ENCODE measurements at places on chromosomes 5 and 9. TPM values are rescaled to one million over a fixed set of nuclear protein-coding genes. Genes with fewer than 3 reads are reported as not detected.

DNA sequence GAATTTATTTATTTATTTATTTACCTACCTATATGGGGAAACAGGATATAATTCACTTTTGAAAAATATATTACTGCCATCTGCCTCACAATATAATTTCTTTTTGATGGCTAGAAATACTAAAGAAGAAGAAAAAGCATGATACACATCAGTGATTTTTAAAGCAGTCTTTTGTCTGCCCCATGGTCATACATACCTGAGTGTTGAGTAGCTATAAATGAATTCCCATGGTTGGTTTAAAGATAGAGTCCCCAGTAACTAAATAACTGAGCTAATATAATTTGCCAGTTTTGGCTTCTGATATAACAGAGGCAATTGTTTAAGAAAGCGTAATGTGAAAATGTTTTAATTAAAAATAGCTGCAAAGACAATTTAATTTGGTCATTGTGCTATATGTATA, 447.8 kb downstream of the PDE4D start:
- DNase-seq, result no peak

GRCh38 chr9:119289740-119290433, 79.3 kb downstream of the BRINP1 start:
- DNase-seq, result peak; percentile 68

DNA sequence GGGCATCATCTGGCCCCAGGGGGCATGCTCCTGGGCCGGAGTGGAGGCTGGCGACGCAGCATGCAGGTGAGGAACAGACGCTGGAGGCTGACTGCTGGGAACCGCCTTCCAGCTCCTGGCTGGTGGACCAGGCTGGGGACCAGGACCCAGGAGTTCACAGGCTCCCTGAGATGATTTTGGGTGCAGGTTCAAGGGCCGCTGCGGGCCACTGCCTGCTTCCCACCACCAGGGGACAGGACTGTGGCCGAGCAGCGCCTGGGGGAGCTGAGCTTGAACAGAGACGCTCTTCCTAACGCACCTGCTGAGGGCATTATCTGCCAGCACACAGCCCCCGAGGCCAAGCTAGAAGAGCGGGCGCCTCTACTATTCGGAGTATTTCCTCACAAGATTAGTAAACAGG, 132.1 kb upstream of the RAPGEF1 start:
- no peak for DNase-seq

- DNase-seq, result no peak
Observed at GRCh38 chr5:91297994-91298393, 85.1 kb downstream of the ARRDC3 start.

The KIF12 gene
- not detected for polyA plus RNA-seq

DNA sequence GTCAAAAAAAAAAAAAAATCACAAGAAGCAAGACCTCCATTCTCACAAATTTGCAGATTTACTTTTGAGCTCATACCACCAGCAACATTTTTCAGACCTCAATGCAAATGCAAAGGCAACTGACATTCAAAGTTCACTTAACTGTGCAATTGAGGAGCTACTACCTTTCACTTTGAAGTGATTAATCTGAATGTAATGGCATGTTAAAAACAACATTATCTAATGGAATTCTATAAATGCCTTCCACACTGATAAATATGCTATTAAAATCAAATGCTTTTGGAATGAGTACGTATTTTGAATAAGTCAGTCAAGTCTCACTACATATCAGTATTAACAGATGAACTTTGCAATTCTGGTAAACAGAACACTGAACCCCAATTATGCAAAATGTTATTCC, 32.3 kb downstream of the UBQLN1 start:
- DNase-seq, result no peak

The CMBL gene
- polyA plus RNA-seq, result 56.6 TPM

DNA sequence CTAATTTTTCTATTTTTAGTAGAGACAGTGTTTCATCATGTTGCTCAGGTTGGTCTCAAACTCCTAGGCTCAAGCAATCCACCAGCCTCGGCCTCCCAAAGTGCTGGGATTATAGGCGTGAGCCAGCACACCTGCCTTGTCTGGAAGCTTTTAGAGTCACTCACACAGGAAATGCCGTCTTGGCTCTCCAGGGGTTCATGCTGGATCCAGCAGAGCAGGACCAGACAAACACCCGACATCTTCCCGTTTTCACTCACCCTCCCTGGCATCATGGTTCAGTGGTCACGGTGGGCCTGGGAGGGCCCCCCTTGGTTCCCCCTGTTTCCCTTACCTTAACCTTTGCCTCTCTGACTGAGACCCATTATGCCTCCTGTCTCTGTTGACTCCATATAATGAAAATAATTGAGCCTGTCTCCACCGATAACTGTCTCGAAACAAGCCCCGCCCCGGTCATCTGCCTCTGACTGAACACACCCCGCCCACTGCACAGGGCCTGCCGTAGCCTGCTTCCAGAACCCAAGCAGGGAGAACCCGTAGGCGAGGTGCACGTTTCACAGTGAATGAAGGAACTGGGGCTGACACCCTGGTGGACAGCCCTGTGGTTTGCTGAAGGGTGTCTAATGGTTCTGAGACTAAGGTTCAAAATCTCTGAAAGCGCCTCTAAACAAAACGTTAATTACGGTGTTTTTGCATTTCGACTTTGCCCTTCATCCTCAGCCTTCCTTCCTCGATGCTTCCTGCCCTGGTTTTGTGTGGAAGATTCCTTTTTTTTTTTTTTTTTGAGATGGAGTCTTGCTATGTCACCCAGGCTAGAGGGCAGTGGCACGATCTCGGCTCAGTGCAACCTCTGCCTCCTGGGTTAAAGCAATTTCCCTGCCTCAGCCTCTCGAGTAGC, 39.7 kb upstream of the SPRY4 start:
- DNase-seq, result peak; percentile 68

GRCh38 chr9:80163889-80164288, 592.1 kb downstream of the TLE4 start:
- DNase-seq, result no peak

DNA sequence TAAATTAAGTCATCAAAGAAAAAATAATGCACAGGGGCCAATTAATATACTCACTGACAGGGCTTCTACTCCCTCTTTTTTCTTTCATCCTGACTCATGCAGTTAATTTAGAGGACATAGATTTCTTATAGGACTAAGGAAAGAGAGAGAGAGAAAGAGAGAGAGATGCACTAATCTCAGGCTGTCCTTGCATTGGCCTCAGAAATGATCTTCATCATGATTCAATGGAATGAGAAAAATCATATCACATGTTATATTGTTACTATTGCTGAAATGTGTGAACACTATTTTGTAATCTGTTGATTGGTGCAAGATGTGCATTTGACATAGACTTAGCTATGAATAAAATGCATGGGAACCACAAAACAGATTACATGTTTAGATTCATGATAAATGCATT, 608.3 kb upstream of the NUDT12 start:
- no peak for DNase-seq

- peak; percentile 73 for DNase-seq
Observed at GRCh38 chr5:113663879-113664541, 150.5 kb downstream of the YTHDC2 start.

- peak; percentile 8 for DNase-seq
Observed at GRCh38 chr9:14769230-14769571, 46.7 kb upstream of the CER1 start.

DNA sequence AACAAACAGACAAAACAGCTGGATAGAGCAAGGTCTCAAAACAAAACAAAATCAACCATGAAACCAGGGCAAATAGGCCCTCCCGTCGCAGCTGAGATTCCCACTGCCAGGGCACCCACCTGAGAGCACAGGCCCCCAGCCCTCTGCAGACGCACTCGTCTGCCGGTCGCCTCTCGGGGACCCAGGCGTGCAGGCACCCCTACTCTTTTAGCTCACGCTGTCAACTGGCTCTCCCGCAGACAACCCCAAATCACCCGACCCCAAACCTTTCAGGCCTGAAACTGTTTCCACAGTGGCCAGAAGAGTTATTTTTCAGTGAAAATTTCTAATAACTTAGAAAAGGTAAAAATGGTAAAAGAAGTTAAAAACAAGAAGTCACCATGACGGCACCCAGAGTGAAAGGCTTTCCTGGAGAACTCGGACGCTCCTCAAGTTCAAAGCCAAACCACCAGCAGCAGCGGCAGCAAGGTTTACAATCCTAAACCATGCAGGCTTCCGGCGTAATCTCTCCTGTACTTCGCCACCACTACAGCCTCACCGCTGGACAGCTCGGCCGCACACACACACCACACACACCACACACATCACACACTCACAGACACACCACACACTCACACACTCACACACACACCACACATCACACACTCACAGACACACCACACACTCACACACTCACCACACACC, 1.9 kb upstream of the UBE2QL1 start:
- no peak for DNase-seq

Data from adrenal gland (tissue), 19 donors.